ENCODE measurements at places on chromosomes 2 and 18.

GRCh38 chr2:199131136-199131655, 326.5 kb downstream of the SATB2 start:
- no peak for DNase-seq

DNA sequence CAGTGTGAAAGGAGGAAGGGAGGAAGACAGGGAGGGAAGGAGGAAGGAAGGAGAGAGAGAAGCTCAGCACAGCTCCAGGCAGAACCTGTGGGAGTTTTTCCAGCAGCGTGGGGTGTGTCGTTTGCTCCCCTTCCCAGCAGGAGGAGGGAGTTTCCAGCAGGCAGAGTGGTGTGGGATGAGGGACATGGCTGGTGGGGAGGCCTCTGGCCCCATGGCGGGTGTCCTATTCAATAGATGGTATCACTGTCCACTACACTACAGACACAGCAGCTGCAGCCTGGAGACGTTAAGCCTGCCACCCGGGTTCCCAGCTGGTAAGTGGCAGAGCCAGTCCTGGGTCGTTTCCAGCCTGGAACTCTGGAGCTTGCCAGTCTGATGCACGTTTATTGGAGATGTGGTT, 44.7 kb downstream of the GLI2 start:
- no peak for DNase-seq

DNA sequence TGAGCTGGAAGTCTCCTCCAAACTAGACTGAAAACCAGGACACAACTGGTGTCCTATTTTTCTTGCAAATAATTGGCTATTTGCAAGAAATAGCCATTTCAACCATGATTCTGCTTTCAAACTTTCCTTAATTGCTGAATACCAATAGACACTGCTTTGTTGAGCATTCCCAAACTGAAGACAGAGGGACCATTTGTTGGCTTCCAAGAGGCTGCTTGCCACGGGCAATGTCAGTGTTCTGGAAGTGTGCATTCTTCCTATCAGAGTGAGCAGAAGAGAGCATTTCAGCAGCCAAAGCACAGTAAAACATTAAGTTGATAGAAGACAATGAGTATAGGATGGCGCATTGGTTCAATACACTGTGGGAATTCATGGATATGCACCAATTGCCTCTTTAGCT, 360.5 kb upstream of the RGPD4 start:
- DNase-seq, result no peak

DNA sequence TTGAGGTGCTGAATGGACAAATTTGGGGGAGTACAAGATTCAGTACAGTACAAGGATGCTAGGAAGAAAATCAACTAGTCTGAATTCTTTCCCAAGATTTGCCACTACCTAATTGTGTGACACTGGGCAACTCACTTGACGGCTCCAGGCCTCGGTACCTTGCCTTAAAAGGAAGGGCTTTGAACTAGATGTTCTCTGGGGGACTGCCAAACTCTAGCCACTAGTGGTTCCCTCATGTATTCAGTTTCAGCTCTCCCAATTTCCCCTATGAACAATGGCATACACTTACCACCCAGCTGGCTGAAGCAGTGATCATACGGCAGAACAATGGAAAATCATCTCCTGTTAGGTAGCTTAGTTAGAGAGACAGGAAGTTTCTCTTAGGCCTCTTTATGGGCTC, 73.4 kb downstream of the VWC2L start:
- DNase-seq, result no peak

DNA sequence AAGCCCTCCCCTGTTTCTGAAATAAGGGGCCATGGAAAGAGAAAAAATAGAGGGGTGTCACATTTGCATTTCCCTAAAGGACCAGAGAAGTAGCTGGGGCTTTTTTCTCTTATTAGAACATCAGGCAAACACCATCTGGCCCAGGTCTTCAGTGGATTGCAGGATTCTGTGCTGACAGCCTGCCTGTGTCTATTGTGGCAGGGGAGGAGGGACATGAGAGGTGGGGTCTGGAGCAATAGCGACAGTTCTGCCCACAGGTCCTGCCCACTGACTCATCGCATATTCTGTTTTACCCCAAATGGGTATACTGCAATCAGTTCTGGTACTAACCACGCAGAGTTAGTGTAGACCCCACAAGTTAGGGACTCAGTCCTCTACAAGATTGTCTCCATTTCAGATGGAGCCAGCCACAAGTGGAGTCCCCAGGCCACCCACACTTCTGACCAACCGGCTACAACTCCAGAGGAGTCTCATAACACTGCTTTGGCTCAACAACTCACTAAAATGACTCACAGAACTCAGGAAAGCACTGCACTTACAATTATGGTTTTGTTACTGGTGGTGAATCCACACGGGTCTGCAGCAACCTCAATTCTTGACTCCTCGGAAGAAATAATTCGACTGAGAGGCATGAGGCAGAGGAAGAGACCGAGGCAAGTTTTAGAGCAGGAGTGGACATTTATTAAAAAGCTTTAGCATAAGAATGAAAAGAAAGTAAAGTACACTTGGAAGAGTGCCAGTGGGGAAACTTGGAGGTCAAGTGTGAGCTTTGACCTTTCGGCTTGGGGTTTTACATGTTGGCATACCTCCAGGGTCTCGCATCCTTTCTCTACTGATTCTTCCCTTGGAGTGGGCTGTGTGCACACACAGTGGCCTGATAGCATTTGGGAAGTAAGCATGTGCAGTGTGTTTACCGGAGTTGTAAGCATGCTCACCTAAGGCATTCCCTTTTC, 146.4 kb upstream of the SPATS2L start:
- DNase-seq, result no peak

GRCh38 chr2:215540658-215541057, 104.8 kb upstream of the FN1 start:
- DNase-seq, result no peak

- no peak for DNase-seq
These were observed 783.7 kb upstream of the TMEFF2 start for GRCh38 chr2:192978395-192978794.

DNA sequence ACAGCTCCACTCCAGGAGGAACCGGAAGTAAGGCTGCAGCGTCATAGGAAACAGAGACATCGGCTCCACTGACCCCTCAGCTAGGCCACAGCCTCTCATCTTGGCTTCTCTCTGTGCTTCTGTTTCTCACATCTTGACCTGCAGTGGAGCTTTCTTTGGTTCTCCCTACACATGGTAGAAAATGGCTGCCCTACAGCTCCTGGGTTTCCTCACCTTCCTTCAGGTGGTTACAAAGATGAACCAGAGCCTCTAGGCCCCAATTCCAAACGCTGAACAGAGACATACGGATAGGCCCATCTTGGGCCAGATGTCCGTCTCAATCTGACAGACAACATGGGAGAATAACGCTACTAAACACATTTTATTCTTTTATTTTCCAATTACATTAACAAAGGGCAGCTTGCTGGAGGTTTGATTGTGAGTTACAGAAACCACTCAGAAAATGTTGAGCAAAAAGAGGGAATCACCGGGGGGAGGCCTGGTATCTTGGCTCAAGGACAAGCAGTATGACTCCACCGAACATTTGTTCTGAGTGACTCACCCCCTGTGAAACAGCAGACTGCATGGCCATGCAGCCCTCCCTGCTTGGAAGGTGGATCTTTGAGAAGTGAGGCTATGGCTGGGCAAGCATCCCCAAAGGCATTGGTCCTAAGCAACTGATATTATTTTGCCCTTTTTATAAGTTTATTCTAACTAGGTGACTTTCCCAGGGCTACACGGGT, 303.5 kb downstream of the CDCA7 start:
- DNase-seq, result no peak

GRCh38 chr2:71453404-71454220, at the start of gene DYSF:
DYSF (plus strand) TSS chr2:71453561.
- no peak for DNase-seq

DNA sequence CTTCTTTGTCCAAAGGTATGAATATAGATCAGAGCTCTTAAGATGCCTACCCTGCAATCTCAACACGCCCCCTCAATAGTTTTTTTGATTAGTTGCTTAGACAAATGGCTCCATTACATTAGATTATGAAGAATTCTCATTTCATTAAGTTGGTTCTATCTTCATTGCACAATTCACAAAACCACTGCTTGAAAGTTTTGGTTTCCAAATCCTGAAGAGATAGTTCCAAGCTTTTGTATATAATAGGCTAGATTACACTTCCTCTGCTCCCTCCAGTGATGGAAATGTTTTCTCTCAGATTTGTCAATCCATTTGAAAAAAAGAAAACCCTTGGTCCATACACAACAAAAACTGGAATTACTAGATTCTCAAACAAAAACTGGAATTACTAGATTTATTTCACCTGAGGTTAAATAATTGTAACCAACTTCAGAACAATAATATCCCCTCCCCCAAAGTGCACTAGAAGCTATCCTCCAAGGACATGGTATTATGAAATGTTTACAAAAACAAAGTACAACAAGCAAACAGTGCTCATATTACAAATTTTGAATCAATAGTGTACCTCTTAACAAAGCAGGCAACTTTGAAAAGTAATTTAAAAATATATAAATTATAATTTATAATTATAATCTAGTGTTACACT, 6.8 kb upstream of the TLK1 start:
- no peak for DNase-seq

DNA sequence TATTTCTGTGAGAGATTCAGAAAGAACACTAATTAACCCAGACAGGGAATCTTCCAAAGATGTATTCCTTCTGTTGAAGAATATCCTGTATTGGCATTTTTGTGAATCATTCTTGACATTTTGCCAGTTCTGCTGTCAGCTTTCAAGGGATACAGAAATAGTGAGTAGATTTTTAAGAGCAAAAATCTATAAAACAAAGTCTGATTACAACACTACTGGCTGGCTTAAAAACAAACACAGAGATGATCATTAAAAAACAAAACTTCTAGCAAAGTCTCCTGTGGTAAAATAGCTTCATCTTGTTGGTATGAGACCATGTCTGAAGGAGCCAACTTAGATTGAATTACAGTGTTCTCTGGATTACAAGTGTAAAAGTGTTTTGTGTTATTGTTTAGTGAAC, 866.3 kb upstream of the KLHL29 start:
- DNase-seq, result no peak

GRCh38 chr2:12619975-12620374, 96.8 kb upstream of the TRIB2 start:
- DNase-seq, result no peak

GRCh38 chr2:158079672-158080071, 22.0 kb upstream of the UPP2 start:
- no peak for DNase-seq

GRCh38 chr18:48569915-48570264, 31.1 kb downstream of the CTIF start:
- DNase-seq, result no peak

GRCh38 chr2:95292623-95293260, 4.4 kb upstream of the KCNIP3 start:
- no peak for DNase-seq
